ENCODE measurements at places on chromosomes 11 and 22.

GRCh38 chr22:25062386-25063085 is 110.0 kb downstream of the KIAA1671 start:
- no peak for DNase-seq

DNA sequence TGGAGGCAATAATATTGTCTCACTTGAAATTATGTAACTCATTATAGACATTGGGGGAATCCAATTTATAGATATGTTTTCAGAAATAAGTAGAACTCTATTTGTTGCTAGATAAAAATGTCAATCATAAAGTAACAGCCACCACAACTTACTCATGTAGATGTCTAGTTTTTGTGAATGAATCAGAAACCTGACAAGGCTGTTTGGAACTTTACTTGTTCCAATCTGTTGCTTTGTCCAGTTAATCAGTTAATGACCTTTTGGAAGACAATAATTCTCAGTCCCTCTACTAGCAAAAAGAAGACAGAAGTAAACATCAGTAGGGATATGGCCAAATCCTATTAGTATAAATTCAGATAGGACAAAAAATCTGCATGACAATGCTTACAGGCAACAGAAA is 1143.3 kb downstream of the LRRC4C start:
- no peak for DNase-seq

DNA sequence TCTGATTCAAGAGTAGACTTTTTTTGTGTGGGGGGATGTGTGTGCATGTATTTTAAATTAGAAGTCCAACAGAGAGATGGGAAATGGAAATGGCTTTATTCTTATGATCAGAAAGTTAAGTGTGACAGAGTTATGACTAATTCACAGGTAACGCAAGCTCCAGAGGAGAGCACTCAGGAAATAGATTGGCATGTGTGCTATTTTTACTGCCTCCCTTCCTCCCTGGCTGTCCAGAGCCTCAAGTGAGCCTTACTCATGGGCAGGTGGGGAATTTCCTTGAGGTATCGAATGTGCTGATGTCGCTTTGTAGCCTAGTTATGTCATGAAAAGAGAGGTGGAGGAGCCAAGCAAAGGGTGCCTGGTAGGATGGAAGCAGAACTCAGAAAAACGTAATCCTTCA is 70.3 kb upstream of the BDNF start:
- DNase-seq, result no peak

DNA sequence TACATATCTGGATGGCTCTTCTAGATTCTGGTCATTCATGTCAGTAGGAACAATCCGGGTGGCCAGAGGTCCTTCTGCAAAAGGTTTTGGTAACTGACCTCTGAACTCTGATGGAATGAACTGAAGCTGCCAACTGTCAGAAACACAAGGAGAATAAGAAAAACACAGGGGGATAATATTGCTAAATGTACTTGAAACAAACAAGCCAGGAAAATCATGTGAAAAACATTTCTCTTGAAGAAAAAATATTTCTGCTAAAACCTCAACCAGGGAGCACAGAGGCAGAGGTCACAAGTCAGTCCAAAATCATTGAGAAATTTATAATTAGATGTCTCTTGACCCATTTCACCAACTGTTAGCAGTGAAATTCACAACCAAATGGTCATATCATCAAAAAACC is 35.2 kb downstream of the ALG9 start:
- DNase-seq, result no peak

DNA sequence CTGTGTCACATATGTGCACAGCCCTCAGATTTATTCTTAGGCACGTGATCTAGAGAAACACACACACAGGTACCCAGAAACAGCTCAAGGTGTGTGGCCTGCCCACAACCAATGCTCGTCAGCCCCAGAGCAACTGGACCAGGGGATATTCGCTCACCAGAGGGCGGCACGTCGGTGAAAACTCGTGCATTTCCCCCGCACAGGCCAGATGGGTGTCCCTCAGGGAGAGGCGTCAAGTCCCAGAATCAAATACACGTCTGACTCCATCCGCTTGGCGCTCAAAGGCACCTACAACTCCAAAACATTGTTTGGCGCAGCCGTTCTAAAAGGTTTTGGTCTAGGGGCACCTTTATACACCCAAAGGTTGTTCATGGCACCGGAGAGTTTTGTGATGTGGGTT is 429.0 kb downstream of the BRD1 start:
- DNase-seq, result no peak

GRCh38 chr22:35516723-35517122 is 23.9 kb upstream of the RASD2 start:
- no peak for DNase-seq

GRCh38 chr22:17955590-17956379 is 68.6 kb downstream of the MICAL3 start:
- no peak for DNase-seq

DNA sequence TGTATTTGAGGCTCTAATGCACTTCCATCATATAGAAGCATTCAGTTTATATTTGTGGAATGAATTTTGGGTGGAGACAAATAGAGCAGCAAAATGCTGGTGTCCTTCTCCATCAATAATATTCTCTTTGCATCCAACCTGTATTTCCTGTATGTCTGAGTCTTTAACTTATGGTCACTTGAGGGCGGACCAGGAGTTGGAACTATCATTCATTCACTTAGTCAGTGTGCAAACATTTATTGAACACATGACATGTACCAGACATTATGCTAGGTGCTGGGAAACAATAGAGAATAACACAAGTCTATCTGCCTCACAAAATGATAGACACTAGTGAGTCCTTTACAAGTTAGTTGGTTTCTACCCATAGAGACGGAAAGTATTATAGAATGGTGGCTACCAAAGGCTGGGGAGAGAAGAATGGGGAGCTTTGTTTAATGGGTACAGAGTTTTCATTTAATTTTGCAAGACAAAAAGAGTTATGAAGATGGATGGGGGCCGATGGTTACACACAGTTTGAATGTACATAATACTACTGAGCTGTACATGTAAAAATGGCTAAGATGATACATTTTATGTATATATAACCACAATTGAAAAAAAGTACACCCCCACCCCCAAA is 4.6 kb upstream of the TMEM123 start:
- DNase-seq, result no peak

Data from HuH-7 (cell line).